ENCODE measurements at places on chromosomes 13 and 19.

GRCh38 chr19:46728693-46729339, 11.9 kb upstream of the PRKD2 start:
- no peak for DNase-seq

- DNase-seq = no peak
Observed at GRCh38 chr13:31587698-31588266, 151.5 kb upstream of the RXFP2 start.

GRCh38 chr13:112333756-112334543, 42.2 kb upstream of the SPACA7 start:
- DNase-seq = no peak

DNA sequence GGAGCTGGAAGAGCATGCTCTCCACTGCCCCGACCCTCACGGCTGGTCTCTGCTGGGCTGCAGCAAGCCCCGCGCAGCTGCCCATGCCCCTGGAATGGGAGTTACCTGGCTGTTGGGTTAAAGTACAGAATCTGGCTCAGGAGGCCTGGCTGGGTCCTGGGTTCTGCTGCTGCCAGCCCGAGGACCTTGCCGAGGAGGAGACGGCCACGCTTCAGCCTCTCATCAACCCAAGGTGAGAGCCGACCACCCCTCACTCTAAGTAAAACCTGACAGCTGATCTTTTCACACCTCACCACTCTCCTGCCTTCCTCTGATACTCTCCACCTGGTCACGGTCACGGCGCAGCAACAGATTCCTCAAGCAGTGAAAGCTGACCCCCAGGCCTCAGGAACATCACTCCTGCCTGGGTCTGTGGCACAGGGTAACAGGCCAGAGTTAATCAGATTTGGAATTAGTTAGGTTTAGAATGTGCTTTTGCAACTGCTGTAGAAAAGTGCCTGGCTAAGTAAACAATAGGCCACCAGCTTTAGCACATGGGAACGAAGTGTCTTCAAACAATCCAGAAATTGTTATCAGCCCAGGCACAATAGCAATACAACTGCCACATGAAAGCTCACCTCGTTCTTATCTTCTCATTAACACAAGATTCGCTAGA, 20.5 kb downstream of the RAB20 start:
- no peak for DNase-seq

DNA sequence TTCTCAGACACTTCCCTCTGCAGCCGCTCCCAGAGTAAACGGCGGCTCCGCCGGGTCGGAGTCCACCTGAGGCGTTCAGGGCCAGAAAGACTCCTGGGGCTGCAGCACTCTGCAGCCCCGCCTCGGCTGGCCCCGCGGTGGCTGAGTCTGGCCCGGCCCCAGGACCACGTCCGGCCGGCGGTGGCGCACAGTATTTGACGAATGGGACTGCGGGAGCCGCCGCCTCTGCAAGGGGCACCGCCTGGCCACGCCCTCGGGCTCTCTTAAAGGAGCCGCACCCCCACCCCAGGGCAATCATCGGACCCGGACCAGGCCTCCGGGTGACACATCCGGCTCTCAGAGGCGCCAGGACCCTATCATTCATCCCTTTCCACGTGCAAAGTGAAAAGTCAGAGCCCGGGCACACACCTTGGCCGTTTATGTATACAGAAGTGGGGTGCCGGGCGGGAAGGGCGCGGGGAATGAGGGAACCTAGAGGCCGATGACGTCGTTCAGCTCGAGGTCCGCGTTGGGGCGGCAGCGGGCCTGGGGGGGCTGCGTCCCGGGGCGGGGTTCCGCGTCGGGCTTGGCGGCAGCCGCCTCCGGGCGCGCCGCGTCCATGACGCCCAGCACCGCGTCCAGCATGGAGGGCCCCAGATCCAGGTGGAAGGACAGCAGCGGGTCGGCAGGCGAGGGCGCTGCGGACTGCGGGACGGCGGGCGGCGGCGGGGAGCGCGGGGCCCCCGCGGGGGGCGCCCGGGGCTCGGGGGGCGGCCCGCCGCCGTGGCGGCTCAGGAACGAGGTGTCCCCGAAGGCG, 1.2 kb upstream of the LENG9 start:
- DNase-seq = no peak

DNA sequence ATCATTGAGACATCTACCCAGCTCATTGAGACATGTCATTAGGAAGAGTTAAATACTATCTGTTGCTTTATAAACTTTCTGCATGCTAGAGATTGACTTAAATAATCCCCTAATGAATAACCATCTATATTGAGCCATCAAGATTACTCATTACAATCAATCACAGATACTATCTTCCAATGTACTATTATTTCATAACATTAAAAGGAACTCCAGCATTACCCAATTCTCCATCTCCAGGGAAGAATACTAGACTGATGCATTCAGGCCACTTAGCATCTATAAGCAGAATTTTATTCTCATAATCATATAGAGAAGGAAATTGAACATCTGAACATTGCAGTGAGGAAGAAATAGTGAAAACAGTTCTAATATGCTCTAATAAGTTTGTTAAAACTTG, 8.0 kb downstream of the EPSTI1 start:
- DNase-seq = no peak

- no peak for DNase-seq
Observed at GRCh38 chr13:100644371-100644770, 30.2 kb downstream of the TMTC4 start.

GRCh38 chr13:90632184-90632583, 715.3 kb upstream of the MIR17HG start:
- DNase-seq = no peak

DNA sequence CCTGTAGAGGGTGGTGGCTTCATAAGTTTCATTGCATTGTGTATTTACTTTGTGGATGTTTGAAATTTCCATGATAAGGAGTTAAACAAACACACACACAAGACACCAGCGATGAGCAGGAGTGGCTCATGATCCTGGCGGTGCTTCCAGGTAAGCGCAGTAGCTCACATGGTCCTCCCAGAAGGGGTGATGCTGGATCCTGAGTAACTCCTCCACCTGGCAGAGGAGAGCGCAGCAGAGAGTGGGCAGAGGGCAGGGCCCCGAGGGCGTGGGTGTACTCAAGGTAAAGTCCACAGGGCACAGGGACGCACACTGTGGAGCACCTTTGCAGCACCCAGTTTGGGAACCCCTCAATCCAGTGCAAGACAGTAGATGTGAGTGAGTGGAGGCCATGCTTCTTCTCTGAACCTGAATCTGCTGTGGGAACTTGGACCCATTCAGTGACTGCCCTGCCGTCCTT, 54.0 kb downstream of the RFX2 start:
- DNase-seq = no peak
